ENCODE measurements at places on chromosomes 12 and 14.

DNA sequence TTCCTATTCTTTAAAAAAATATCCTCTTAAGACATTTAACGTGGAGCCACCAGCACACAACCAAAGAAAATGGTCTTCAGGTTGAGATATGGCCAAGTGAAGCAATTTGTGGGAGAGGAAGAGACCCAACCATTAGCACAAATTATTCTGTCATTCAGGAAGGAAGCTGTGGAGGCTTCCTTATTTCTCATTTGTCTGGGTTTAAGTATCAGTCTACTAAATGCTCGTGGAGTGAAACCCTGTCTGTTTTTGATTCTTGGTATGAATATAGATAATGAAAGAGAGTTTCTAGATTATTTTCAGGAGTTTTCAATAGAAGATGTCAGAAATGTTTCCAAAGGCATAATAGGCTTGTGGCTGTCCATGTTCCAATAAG is 125.1 kb downstream of the GPR65 start:
- DNase-seq = no peak

GRCh38 chr14:61281186-61281947 is at the start of gene TMEM30B:
TSS of gene TMEM30B (minus strand) at chr14:61281338. CDS start at chr14:61281147, 191 bp downstream.
- no peak for DNase-seq

- DNase-seq = no peak
Measured at GRCh38 chr12:83462419-83462818, 775.7 kb downstream of the TMTC2 start.

- no peak for DNase-seq
Measured at GRCh38 chr12:69508621-69509020, 38.4 kb downstream of the FRS2 start.

- no peak for DNase-seq
Measured at GRCh38 chr14:31529053-31529452, 32.2 kb upstream of the NUBPL start.

DNA sequence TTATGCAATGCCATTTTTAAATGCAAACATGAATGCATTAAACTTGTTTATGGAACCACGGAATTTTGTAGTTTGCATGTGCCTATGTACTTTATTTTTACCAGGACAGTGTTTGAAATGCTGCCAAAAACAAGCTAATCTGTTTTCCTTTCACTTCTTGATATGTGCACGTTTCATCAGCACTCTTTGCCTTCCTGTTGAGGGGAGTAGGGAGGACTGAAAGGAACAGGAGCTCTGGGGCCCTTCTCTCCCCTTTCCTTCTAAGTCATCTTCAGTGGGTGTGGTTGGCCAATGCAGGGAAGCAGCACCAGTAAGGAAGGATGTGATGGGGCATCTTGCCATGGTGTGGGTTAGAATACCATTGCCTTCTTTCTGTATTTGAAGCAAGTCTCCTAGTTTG is 12.1 kb upstream of the PPP4R4 start:
- no peak for DNase-seq

DNA sequence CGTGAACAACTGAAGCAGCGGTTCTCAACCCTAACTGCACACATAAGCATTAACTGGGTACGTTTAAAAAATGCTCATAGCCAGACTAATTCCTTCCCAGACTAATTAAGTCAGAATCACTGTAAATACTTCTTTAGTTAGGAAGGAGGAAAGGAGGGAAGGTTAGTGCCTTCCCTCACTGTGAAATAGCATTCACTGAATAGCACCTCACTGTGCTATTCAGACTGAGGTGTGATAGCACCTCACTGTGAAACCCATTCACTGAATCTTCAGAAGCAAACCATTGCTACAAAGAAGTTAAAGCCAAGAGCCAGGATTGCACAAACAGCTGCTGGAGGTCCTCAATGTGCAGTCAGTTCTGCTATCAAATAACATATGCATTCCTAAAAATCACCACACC is 58.8 kb downstream of the RTN1 start:
- no peak for DNase-seq

GRCh38 chr14:96693252-96693820 is 103.8 kb upstream of the VRK1 start:
- no peak for DNase-seq

- DNase-seq = no peak
Measured at GRCh38 chr12:47801904-47802246, 17.8 kb downstream of the HDAC7 start.

DNA sequence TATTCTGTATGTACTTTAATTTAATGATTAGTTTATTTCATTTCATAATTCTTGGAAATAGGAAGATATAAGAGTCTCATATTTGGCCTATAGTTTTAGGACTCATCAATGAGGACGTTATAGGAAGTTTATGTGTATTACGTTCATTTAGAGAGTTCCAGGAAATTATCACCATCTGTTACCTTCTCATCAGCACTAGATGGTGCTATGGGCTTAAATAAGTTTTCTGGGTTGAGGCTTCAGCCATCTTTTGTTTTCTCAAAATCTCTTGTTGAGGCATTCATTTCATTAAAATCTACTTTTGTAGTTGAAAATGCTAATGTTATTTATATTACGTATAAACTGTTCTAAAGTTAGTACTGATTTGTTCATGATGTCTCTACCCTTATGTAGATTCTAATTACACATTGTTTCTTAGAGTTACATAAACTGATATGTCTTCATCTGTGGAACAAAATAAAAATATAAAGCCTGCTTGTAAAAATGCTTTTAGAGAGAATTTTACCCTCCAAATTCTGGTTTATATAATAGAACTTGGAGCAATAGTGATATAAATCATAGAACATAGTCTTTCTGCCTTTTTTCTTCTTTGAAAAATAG is 89.2 kb downstream of the CFAP54 start:
- DNase-seq = peak; percentile 38

DNA sequence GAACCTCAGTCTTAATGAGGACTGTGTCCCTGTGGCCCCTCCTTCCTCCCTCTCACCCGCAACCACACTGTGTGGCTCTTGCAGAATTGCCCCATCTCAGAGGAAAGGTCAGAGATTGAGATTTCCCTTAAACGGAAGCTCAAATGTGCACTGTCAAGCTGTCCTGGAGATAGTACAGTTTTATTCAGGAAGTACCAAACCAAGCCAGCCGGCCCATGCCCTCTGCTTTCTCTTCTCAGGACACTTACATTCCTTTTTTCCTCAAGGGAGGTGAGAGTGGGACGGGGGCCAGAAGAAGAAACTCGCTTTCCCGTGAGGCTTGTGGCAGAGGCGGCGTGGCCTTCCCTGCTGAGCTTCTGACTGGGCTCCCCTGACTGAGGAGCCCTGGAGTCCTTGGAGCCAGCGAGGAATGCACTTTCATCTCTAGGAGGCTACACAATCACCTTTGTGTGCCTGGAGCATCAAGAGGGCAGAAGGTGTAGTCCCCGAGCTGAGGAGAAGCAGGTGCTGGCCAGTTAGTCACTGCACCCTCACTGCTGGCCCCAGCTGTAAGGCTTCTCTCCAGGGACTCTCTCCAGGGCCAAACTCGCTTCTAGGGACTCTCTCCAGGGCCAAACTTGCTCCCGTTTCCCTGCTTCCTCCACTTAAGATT is 24.1 kb upstream of the ATP2A2 start:
- no peak for DNase-seq

GRCh38 chr14:31307618-31308017 is 100.0 kb upstream of the HECTD1 start:
- no peak for DNase-seq

All from astrocyte (in vitro differentiated cells and primary cell).